ENCODE measurements at places on chromosomes 1 and 21.

GRCh38 chr1:99850459-99851291, 514 bp downstream of the AGL start:
- DNase-seq: peak; percentile 57

- peak; percentile 83 for DNase-seq
Measured at GRCh38 chr1:179369751-179370341, 4.1 kb downstream of the AXDND1 start.

DNA sequence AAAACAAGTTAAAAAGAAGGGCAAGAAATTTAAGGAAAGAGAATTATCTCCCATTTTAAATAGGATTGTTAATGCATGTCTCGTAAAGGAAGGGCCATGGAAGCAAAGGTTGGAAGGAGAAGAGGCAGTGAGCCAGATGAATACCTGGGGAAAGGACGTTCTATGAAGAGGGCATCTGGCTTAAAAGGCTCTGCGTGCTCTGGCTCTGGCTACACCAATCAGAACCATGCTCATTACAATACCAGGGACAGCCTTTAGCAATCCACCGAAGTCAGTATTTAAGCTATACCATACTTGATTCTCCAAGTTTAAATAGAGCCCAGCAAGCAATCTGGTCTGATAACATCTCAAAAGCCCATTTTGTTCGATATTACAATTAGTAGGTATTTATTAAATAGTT, 58.5 kb upstream of the C1orf87 start:
- no peak for DNase-seq

- DNase-seq: no peak
Measured at GRCh38 chr1:221832151-221832550, 90.3 kb upstream of the DUSP10 start.

DNA sequence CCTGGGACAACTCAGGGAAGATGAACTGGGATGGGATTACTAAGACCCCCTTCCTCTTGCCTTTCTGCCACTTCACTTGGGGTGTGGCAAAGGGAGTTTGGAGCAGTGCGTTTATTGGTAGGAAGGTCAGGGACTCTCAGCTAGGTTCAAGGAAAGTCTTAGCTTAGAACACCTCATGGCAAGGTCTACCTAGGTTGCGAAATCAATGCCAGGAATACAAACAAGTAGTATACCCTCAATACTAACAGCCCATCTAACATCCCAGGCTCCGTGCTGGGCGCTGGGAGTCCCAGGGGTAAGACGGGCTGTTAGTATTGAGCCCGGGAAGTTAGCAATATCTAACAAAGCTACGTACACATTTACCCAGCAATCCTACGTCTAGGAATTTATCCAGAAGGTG, 4.7 kb downstream of the ATP2B4 start:
- DNase-seq: no peak

GRCh38 chr1:33814166-33814565, 49.7 kb upstream of the HMGB4 start:
- DNase-seq: no peak

DNA sequence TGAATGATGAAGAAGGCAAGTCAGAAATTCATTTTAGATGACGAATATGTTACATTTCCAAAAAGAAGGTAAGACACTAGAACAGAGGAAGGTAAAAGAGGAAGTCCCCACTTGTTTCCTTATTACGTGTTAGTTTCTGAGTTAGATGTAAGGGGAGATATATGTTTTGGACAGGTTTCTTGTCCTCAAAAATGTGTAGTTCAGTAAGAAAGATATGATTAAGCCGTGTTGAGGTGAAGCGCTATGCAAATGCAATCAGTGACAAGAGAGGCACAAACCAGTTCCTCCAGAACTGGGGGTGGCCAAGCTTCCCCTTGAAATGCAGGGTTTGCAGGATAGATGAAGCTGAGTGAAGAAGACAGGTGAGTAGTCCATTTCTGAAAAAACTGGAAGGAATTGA, 293.3 kb upstream of the RUNX1 start:
- no peak for DNase-seq

GRCh38 chr1:219123036-219123435, 50.6 kb upstream of the LYPLAL1 start:
- no peak for DNase-seq

DNA sequence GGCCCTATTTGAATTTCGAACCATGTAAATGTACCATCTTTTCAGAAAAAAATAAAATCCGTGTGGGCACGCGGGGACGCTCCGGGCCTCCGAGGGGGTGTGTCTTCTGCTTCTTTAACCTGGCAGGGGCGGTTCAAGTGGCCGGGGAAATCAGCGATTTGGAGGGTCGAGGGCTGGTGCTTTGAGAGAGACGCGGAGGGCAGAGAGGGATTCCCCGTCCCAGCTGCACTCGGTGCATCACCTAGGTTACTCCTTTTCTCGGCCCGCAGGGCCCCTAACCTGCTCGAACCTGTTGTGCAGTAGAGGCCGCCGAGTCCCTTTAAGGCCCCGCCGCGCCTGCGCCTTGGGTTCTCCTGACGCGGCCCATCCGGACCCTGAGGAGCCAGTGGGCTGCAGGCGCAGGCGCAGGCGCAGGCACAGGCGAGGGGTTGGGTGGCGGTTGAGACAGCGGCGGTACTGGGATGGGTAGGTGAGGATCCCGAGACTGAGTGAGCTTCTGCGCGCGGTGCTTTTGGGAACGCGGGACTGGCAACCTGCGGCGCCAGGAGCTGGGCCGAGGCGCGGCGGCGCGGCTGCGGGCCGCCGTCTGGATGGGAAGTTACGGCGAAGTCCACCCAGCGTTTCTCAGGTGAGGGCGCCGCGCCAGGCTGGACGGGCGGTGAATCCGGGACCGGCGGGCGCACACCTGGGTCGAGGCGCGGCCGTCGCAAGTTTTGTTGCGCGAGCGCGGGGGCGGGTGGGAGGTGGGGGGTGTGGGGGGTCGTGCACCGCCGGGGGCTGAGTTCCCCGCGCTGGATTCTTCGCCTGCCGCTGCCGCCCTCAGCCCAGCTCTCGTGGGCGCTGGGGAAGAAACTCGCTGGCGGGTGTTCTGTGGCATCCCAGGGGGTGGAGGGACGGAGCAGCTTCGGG, at the start of gene NBPF3:
Gene NBPF3, plus strand, starts transcription at position 417 of the 909 bp plus-strand sequence. CDS start 4,950 bp downstream, outside the sequence.
- peak; percentile 95 for DNase-seq

- DNase-seq: peak; percentile 80
Measured at GRCh38 chr1:155961937-155962336, 16.4 kb downstream of the ARHGEF2 start.

DNA sequence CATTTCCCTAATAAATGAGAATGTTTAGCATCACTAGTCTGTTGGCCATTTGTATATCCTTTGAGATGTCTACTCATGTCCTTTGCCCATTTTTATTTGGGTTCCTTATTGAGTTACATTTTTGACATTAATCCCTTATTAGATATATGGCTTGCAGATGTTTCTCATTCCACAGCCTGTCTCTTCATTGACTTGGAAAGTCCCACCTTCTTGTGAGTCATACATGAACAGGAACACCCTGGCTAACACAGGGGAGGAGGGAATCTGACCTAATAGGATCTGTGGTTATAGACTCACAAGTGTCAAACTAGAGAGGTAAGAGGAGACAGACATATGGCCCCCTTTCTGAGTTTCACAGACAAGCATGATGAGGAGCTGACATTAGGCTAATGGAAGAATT, 11.5 kb downstream of the ZP4 start:
- DNase-seq: peak; percentile 20

DNA sequence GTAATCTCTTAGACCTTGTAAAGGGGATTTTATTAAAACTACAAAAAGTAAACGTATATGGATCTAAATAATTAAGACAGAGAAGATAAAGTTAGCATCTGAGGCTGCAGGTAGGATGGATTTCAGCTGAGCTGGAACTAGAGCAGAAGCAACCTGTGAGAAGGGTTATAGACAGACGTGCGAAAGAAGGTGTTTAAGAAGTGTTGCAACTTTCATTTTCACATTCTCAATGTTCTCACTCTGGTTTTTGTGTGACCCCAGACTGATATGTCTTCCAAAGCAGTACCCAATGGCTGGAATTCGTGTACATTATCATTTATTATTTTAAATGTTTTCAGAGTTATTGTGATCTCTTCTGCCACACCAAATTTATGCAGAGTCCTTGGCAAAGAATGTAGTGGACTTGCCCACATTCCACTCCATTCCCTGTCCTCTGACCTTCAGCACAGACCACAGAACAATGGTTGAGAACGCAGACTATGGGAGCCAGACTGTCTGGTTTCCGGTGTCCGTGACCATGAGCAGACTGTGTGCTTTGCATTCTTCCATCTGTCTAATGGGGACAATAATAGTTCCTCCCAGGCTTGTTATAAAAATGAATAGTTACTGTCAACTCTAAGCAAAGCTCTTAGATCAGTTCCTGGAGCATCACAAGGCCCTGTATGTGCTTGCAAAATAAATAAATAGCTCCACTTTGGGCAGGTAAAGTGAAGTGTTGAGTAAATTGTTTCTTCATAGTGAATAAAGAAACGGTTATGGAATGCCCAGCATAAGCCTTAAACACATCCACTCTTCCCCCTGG, 140.6 kb upstream of the SAMSN1 start:
- DNase-seq: no peak

GRCh38 chr1:221035662-221036153, 156.5 kb downstream of the HLX start:
- DNase-seq: peak; percentile 73

DNA sequence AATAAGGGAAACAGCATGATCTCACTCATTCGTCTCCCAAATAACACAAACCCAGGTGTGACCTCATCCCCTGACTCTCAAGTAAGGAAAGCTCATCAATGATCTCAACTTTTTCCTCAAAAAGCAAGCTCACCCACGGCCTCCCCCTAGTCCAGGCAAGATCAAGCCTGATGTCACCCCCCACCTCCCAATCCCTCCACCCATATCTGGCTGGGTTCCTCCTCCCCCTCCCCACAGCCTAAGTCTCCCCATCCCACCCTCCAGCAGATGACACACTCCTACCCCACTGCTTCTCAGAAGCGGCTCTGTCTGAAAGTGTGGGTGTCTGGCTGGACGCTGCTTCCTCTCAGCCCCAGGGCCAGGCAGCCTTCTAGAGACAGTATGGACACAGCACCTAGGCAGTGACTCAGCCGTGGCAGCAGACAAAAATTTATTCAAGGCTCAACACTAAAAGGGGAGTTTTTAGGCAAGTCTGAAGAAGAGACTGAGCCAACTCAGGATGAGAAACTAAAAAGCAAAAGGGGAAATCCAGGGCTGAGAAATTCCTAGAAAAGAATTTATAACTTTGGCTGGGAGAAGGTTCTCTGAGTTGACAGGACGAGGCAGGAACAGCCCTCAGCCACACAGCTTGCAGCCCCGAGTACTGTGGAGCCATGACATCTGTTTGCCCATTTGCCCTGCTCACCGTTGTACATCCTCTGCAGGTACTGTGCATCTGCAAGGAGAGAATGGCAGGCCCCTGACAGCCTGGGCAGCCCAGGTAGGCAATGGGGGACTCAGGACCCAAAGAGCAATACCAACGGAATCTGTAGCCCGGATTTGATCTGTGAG, 81.6 kb upstream of the LRRC8D start:
- DNase-seq: no peak

GRCh38 chr1:88210103-88210787, 473.8 kb upstream of the PKN2 start:
- peak; percentile 34 for DNase-seq

- DNase-seq: no peak
Measured at GRCh38 chr1:208601561-208601960, 357.4 kb upstream of the PLXNA2 start.

DNA sequence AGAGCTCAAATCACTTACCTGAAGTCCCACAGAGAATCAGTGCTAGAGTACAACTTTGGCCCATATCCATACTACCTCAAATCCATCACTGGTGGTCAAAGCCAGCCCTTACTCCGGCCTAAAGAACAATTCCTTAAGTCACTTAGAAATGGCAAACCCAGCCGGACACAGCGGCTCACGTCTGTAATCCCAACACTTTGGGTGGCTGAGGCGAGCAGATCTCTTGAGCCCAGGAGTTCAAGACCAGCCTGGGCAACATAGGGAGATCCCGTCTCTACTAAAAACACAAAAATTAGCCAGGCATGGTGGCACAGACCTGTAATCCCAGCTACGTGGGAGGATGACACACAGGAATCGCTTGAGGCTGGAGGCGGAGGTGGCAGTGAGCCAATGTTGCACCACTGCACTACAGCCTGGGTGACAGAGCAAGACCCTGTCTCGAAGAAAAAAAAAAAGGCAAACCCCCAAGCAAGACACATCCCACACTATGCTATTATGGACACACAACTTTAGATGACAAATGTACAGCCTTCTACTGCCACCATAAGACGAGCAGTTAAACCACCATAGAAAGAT, 24.0 kb downstream of the NPHP4 start:
- no peak for DNase-seq

DNA sequence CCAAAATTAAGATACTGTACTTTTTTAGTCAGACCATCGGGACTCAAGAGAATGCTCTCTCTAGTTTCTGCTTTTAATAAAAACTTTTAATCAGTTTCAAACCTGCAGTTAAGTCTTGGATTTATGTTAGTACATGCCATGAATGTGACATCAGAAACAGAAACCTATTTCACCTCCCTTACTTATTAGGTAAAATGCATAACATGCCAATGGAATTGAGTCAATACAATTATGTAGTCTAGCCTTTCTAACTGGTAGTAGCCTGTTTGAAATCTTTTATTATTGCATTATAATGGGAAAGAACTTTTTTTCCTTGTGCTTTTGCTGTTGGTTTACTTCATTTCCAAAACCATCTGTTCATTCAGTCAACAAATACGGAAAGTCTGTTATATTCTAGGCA, 4.8 kb downstream of the PHACTR4 start:
- no peak for DNase-seq

DNA sequence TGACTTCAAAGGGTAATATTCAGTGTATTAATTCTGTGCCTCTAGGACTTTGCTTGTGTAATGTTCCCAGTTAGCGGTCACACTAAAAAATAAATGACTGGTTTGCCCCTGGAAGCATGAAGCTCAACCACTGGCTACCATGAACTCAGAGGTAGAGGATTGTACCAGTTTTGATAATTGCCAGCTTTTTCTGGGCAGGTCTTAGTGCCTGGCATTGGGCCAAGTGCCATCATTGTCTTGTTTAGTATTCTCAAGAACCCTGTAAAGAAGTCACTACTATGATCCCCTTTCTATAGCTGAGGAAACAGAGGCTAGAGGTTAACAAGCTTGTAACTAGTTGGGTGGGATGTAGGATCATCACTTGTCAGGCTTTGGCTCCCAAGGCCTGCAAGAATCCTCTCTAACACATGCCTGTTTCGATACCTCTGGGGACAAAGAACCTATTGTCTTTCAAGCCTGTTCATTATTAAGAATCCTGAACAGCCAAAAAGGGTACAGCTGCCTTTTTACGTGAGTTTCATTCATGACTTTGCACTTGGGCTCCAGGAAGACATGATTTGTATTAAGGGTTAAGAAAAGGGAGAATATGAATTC, 121.9 kb upstream of the JUN start:
- DNase-seq: no peak

DNA sequence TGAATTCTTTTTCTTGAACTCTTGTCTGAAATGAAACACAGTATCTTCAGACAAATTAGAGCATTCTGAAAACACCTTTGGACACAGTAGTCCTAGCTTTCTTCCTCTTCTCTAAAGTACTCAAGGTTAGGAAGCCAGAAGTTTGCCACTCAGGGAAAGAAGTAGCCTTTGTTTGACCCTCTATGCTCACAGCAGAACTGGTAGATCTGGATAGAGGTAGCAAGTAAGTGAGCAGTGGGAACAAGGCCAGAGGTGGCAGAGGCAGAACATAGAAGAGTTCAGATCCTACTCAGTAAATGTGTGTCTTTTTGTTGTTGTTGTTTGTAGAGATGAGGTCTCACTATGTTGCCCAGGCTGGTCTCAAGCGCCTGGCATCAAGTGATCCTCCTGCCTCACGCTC, 7.4 kb upstream of the PIGR start:
- no peak for DNase-seq

GRCh38 chr21:16309250-16309971, 579.6 kb downstream of the USP25 start:
- DNase-seq: no peak

- no peak for DNase-seq
Measured at GRCh38 chr21:26185446-26185845, 14.9 kb upstream of the APP start.
